ENCODE measurements at places on chromosomes 5 and 9.

- DNase-seq, result no peak
These were observed 53.8 kb upstream of the SNCAIP start for GRCh38 chr5:122258241-122258640.

DNA sequence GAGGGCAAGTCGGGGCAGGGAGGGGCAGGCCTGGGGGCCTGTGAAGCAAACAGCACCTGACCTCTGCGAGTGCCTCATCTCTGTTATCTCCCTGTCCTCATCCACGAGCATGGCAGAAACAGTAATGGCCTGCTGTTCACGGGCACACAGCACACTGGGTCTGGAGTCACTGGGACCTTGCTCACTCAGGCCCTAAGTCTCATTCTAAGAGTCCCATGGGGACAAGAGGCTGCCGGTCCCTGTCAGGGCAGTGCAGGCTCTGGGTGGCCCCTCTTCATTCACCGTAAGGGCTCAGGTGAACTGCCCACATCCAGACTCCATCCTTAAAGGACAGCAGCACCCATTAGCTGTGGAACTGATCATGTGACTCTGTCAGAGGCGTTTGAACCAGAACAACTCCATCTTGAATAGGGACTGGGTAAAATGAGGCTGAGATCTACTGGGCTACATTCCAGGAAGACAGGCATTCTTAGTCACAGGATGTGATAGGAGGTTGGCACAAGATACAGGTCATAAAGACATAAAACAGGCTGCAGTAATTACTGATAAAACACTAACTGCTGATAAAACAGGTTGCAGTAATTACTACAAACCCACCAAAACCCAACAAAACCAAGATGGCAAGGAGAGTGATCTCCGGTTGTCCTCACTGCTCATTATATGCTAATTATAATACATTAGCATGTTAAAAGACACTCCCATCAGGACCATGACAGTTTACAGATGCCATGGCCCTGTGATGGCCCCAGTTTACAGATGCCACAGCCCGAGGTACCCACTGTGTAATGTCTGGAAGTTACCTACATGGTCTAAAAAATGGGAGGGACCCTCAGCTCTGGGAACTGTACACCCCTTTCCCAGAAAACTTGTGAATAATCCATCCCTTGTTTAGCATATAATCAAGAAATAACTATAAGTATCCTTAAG, 28.7 kb downstream of the BICD2 start:
- DNase-seq, result no peak

DNA sequence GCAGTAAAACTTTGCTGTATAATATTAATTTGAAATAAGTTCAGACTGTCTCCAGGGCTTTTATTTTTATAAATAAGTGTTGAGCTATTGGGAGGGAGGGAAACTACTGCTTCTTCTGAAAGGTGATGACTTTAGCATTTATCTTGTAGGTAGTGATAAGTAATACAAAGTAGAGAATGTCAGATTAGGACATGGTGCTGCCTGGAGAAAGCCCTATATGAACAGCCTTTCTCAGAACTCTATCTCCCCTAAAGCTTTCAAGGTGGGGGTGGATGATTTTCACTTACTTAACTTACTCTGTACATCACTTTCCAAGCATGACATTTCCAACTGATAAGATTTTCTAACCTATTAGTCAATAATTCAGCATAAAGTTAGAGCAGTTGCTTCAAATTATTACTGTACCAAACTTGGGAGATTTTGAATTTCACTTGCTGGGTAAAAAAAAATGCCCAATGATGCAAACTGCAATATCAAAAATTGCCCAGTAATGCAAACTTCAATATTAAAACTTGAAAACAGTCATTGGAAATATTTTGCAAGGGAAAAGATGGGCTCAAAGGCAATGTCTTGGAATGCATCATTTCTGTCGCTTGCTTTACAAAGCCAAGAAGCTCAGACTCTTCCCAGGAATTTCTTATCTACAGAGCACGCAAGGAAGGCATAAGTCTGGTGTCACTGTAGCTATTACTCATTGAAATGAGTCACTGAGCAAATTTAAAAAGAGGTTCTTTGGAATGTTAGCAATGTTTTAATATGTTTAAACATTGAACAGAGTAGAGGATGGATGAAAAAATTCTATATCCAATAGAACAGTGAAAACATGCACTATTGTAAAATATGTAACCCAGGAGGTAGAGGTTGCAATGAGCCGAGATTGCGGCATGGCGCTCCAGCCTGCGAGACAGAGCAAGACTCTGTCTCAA, 569.5 kb downstream of the PSAT1 start:
- DNase-seq, result no peak

DNA sequence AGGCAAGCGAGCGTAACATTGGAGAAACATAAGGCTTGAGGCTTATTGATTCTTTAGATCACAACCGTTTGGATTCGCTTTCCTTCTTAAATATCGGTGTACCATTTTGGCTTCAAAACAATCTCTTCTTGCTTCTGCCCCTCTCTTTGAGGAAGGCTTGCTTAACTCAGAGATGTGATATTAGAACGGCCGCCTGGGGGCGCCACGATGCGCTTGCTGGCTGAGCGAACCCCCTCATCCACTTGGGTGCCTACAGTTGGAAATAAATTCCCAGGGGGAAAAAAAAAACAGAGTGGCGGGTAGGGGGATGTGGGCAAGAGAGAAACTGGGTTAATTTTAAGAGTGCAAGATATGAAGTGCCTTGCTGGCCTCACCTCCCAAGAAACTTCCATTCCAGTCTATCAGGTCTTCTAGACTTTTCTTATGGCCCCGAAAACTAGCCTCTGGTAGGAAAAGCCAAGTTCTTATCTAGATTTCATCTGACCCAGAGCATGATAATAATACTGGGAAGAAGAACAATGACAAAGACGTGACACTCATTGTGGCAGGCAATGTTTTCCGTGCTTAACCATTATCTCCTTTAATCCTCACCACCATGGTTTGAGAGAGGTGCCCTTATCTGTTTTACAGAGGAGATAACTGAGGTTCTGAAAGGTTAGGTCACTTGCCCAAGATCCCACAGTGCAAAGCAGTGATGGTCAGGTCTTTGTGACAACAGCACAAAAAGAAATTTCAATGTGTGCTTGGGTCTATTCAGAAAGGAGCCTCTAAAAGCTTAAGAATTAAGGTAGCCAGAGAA, 115.8 kb downstream of the DPYSL3 start:
- no peak for DNase-seq

- DNase-seq, result no peak
These were observed 365.1 kb upstream of the RIOK2 start for GRCh38 chr5:97547999-97548738.

GRCh38 chr9:37727013-37727412, 26.6 kb upstream of the TRMT10B start:
- DNase-seq, result no peak

GRCh38 chr5:921456-922435, 29.1 kb downstream of the TRIP13 start:
- no peak for DNase-seq

DNA sequence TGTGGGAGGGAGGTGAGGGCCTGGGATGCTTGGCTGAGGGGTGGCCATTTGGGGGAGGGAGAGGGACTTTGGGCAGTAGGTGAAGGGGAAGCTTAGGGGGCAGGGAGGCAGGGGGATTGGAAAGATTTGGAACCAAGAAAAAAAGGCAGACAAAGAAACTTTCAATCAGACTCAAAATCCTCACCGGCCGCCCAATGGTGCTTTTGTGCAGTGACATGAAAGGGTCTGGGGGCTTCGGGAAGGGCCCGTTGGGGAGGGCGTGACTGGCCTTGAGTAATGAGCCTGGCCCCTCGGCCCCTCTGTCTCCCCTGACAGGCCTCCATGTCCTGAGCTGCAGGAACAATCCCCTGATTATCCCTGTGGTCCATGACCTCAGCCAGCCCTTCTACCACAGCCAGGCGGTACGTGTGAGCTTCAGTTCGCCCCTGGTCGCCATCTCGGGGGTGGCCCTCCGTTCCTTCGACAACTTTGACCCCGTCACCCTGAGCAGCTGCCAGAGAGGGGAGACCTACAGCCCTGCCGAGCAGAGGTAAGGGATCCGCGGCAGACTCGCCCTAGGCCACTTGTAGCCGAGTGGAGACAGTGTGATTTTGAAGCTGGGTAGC, 181.1 kb downstream of the PAPPA start:
- no peak for DNase-seq

- DNase-seq, result no peak
These were observed 9.2 kb upstream of the IL12B start for GRCh38 chr5:159339460-159339859.

- peak; percentile 88 for DNase-seq
These were observed 160.3 kb downstream of the C9orf50 start for GRCh38 chr9:129460323-129461261.

DNA sequence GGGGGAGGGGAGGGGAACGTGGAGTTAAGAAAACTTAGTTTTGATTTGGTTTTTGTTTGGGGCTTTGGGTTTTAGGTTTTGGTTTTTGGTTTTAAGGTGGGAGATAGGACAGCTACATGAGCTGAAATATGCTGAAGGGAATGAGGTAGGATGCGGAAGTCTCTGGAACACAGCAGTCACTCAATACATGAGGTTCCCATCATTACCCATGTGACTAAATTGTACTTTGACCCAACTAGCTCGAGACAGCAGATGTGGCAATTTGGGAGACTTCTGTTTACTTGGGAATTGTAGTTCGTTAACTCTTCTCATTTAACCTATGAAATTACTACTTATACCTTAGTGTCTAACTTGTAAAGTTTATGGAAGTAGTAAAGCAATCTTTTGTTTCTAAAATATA, 124.2 kb downstream of the TLE1 start:
- no peak for DNase-seq

- DNase-seq, result no peak
These were observed 50.3 kb downstream of the ASS1 start for GRCh38 chr9:130495067-130495466.

- DNase-seq, result peak; percentile 49
These were observed 19.8 kb upstream of the NSD1 start for GRCh38 chr5:177113566-177114424.

DNA sequence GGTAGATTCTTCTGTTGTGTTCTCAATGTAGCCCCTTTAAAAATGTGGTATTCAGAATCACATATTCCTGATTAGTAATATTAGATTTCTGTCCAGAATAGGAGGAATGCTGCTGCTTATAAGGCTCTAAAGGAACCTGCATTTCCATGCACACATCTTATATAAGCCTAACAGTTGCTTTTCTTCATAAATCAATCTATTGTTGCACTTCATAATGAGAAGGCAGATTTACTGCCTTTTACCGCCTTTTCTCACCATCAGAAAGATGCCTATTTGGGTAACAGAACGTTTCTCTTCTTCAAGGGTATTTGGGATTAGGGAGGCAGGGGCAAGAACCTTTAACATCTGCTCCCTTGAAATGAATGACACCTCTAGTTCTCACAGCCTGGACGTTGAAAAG, 243.4 kb downstream of the MLLT3 start:
- DNase-seq, result no peak

GRCh38 chr9:98867429-98868168, 60.1 kb downstream of the GALNT12 start:
- no peak for DNase-seq

GRCh38 chr5:100828071-100828897, 74.8 kb downstream of the ST8SIA4 start:
- DNase-seq, result no peak

DNA sequence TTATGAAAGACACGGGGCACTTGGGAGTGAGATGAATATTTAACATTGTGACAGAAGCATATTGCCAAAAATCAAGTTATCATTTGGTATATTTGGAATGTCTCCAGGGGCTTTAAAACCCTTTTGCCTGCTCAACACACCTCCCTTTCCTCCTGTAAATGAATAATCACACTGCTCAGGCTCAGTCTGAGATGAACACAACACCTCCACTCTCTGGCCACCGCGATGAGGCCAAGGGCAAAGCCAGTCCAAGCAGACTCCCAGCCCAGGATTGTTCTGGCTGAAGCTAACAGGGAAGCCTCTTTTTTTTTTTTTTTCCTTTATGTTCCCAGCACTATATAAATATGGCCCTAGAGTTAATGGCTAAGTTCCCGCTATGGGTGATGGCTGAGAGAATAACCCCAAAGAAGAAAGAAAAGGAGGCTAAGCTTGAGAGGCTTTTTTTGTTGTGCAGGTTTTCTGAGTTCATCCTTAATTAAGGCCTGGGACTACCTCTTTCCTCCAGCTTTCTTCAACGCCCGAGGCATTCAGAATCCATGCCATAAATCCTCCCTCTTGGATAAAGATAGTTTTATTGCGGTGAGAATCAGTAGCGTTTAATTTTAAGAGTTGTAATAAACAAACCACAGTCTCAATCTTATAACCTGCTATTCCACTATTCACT, 10.5 kb upstream of the ERAP1 start:
- no peak for DNase-seq

- no peak for DNase-seq
These were observed 232.1 kb upstream of the PDE4D start for GRCh38 chr5:60125636-60126035.

- no peak for DNase-seq
These were observed 340.3 kb downstream of the KDM4C start for GRCh38 chr9:7097785-7098752.

DNA sequence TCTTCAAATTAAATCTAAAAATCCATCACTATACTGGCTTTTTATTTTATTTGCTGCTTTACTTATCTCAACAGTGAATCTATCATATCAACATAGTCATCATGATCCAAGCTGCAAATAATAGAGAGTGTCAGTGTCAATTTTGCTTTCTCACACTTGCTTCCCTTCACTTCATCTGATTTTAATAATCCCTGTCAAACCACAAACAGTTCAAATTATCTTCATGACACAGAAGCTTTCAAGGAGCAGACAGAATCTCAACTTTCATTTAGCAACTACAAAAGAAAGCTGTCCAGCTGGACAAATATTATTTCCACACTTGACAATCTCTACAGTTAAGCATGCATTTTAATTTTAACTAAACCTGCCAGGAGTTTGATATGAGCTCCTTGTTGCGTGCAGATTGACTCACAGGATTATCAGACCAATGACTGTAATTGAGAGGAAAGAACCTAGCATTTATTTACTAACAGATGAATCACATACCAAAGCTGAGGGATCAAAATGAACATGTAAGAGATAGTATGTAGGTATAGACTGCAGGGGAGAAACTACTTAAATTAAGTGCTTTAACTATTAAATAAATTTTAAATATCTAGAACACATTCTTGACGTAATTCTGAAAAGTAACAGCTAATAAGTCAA, 56.0 kb downstream of the KIAA0825 start:
- no peak for DNase-seq

- DNase-seq, result no peak
These were observed 208.4 kb downstream of the CD180 start for GRCh38 chr5:66987949-66988838.

- no peak for DNase-seq
These were observed 2222.7 kb upstream of the WWC1 start for GRCh38 chr5:166068547-166069335.

DNA sequence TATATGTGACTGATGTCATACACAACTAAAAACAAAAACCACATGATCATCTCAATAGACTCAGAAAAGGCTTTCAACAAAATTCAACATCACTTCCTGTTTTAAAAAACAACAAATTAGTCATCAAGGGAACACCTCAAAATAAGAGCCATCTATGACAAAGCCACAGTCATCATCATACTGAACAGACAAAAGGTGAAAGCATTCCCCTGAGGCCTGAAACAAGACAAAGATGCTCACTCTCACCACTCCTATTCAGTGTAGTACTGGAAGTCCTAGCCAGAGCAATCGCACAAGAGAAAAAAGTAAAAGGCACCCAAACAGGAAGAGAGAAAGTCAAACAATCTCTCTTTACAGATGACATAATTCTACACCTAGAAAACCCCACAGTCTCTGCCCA, 893.5 kb upstream of the EDIL3 start:
- DNase-seq, result no peak
